ENCODE measurements at places on chromosomes 2 and 18. TPM values are rescaled to one million over a fixed set of nuclear protein-coding genes. Genes with fewer than 3 reads are reported as not detected.

DNA sequence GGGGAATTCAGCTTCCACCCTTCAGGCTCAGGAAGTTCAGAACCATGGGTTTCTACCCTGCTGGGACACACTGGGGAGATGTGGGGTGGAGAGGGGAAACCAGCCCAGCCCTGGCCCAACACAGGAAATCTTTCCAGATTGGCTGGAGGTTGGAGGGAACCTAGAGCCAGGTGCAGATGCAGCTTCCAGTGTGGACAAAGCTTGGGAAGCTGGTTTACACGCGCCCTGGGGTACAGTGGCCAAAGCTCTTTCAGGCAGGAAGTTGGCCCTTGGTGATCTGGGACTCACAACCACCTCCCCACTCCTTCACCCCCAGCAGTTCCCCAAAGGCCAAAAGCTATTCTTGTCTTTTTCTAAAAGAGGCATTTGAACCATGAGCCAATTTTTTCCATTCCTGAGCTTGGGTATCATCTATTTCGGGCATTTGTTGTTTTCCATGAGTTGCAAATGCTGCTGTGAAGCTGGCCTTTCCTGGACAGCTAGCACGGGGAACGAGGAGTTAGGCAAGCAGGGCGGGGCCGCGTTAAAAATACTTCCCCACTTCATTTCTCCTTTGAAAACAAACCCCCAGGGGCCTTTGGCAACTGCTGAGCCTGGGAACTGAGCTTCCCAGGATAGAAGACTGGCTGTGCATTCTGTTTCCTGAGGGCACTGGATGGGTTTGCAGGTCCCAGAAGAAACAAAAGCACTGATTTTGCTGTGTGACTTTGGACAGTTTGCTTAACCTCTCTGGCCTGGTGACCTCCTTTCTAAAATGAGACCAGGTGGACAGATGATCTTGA, 3.1 kb upstream of the ARID5A start:
- no peaks in the 10 kb centered on the region for H3K36me3 ChIP-seq
- H3K27me3 ChIP-seq: no peaks in the 10 kb centered on the region
- DNase-seq: no peak
- no peak overlapping the region for H3K27ac ChIP-seq
- H3K4me1 ChIP-seq: peaks cover 26% of the 10 kb centered on the region

GRCh38 chr2:52128081-52128480, 1096.1 kb upstream of the NRXN1 start:
- H3K4me3 ChIP-seq: no peak overlapping the region
- peaks cover 9% of the 10 kb centered on the region for H3K4me1 ChIP-seq
- peaks cover 2% of the 10 kb centered on the region for H3K36me3 ChIP-seq
- DNase-seq: no peak
- no peaks in the 10 kb centered on the region for H3K27me3 ChIP-seq

- H3K36me3 ChIP-seq: no peaks in the 10 kb centered on the region
- H3K4me1 ChIP-seq: peaks cover under 1% of the 10 kb centered on the region
Measured at GRCh38 chr2:202628646-202629198, 6.0 kb upstream of the FAM117B start.

TMEFF2 gene
- 1.8 TPM for total RNA-seq

FSHR gene
- not detected for total RNA-seq

DNA sequence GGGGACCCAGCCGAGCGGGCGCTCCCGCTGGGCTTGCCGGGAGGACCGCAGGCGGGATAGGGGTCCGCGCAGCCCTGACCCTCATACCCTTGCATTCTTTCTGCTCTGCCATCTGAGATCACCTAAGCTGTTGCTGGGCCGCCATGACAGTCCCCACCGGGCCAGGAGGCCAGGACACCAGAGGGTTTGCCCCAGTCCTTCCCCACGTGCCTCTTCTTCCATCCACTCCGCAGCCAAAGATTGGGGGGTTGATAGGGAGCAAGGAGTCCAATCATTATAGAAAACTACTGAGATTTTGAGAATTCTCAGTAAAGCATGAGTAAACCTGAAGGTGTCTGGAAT, 453 bp upstream of the GRB14 start:
- peaks cover 6% of the 10 kb centered on the region for H3K4me1 ChIP-seq
- DNase-seq: no peak
- H3K27me3 ChIP-seq: peaks cover 58% of the 10 kb centered on the region
- H3K4me3 ChIP-seq: peak overlapping the region; percentile 92
- peak overlapping the region; percentile 82 for H3K27ac ChIP-seq

DNA sequence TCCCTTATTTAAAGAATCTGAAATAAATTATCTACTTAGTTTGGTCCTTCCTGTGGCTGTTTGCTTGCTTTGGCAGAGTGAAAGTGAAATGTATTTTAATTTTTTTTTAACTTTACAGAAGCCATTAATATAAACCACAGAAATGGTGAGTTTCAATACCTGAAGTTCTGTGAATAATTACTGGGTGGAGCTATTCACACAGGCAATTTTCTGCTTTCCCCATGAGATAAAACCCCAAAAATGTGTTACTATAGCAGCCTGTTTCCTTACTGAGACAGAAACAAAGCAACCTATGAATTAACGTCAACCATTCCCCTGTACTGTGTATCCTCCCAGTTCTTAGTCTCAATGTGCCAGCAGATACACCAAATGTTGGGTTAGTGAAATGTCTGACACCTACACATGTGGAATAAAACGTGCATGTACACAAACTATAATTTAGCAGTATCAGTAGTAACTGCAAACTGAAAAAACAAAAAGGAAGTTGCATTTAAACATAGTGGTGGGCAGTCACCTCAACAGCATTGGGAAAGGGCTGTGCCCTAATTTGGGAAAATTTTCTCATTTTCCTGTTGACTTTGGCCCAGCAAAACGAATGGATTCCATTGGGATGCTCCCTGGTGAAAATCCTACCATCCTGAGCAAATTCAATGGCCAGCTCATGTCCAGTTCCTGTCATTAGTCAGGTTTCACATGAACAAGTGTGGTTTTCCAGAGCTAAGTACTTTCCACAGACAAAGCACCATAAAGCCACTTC, 73.1 kb upstream of the RMDN2 start:
- H3K36me3 ChIP-seq: no peaks in the 10 kb centered on the region
- H3K4me3 ChIP-seq: no peak overlapping the region
- no peak for DNase-seq
- H3K4me1 ChIP-seq: no peaks in the 10 kb centered on the region
- no peak overlapping the region for H3K27ac ChIP-seq

CTAGE1 gene
- not detected for total RNA-seq

VIL1 gene
- not detected for total RNA-seq

DNA sequence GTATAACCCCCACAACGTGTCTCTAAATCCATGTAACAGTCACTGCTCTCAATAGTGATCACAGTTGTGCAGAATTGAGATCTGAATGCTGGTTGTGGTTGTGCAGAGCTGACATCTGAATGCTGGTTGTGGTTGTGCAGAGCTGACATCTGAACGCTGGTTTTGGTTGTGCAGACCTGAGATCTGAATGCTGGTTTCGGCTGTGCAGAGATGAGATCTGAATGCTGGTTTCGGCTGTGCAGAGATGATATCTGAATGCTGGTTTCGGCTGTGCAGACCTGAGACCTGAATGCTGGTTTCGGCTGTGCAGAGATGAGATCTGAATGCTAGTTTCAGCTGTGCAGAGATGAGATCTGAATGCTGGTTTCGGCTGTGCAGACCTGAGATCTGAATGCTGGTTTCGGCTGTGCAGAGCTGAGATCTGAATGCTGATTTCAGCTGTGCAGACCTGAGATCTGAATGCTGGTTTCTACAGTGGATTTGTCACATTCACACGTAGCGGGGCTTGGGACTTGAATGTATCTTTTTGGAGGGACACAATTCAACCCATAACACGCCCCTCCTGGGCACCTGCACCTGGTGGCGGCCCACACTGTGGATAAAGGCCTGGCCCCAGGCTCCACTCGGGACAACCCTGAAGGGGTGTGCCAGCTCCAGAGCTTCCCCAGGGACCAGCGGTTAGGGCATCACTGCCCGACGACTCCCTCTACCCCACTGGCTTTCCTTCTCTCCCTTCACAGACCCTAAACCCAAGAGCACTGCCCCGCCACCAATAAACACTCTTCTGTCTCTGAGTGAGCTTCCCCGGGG, 51.1 kb upstream of the SLC66A3 start:
- H3K27me3 ChIP-seq: peaks cover 3% of the 10 kb centered on the region
- H3K27ac ChIP-seq: no peak overlapping the region
- no peak overlapping the region for H3K4me3 ChIP-seq
- DNase-seq: no peak
- H3K4me1 ChIP-seq: no peaks in the 10 kb centered on the region

DNA sequence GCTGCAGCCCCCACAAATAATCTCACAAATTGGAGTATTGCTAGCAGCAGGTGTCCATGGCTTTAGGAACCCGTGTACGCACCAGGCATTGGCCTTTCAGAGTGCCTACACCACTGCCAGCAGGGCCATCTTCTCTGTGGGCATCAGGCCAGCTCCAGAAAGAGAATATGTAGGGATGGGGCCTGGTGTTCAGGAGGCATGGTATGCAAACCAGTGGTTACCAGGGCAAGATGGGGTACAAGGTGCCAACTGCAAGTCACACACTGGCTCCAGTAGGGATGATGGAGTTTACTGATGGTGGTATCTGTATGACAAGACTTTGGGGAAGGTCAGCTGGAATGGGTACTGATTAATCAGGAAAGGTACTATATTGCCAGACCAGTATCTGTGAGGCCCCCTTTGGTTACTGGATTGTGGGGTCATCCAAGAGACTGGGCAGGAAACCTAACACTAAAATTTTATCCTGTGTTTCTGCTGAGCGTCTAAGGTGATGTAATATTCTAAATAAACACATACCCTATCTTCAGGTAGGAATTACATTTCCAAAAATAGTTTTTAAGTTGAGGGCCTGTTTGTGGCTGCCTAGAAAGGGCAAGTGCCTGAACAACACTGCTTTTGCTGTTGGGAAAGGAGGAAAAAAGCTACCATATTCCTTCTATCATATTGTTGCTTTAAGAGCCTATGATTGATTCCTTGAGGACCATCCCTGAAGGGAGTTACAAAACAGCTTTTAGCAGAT, 9.0 kb downstream of the CNOT9 start:
- H3K4me3 ChIP-seq: no peak overlapping the region
- H3K27ac ChIP-seq: no peak overlapping the region
- DNase-seq: no peak
- H3K36me3 ChIP-seq: peaks cover 1% of the 10 kb centered on the region
- H3K4me1 ChIP-seq: peaks cover 5% of the 10 kb centered on the region
- no peaks in the 10 kb centered on the region for H3K27me3 ChIP-seq

SNORC gene
- total RNA-seq: 3.0 TPM

ERICH2 gene
- total RNA-seq: not detected

DPP10 gene
- total RNA-seq: 2.1 TPM

DNA sequence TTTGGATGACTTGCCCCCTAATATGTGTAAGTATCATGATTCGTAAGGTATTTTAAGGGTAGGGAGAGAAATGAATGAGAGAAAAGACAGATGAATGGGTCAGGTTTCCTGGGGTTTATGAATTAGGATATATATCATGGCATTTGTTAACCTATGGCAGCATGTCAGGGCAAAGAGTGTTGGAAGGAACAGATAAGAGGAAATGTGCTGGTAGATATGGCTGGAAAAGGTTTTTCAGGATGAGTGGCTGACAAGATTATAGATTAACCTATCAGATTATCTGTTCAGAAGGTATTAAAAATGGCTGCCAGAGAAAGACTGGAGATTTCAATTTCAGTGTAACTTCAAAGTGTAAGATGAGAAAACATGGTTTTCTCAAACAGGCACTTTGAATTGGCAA, 67.8 kb downstream of the SRBD1 start:
- no peaks in the 10 kb centered on the region for H3K4me1 ChIP-seq
- H3K27me3 ChIP-seq: no peaks in the 10 kb centered on the region
- H3K27ac ChIP-seq: no peak overlapping the region

ANKAR gene
- total RNA-seq: 4.8 TPM

GRCh38 chr2:102893870-102894269, 132.0 kb downstream of the TMEM182 start:
- no peak overlapping the region for H3K27ac ChIP-seq
- no peaks in the 10 kb centered on the region for H3K27me3 ChIP-seq
- DNase-seq: no peak
- H3K4me3 ChIP-seq: no peak overlapping the region
- no peaks in the 10 kb centered on the region for H3K36me3 ChIP-seq
- peaks cover 6% of the 10 kb centered on the region for H3K4me1 ChIP-seq

DNA sequence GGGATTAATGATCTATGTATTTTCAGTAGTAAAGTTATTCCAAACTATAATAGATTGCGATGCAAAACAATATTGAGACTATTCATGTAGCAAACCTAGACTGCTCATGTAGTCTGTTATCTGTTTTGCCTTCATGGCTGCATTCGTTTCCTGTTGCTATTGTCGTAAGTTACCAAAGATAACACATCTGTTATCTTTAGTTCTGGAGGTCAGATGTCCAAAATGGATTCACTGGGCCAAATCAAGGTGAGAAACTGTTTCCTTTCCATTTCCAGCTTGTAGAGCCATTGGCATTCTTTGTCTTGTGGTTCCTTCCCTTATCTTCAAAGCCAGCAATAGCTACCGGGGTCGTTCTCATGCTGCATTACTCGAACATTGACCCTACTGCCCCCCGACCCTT, 20.9 kb downstream of the ITGAV start:
- H3K27ac ChIP-seq: peak overlapping the region; percentile 3
- H3K4me3 ChIP-seq: no peak overlapping the region
- H3K36me3 ChIP-seq: peaks cover 8% of the 10 kb centered on the region
- H3K27me3 ChIP-seq: no peaks in the 10 kb centered on the region
- no peak for DNase-seq
- peaks cover 44% of the 10 kb centered on the region for H3K4me1 ChIP-seq

UGT1A5 gene
- not detected for total RNA-seq

Measured in neural crest cell (in vitro differentiated cells).